ENCODE measurements at places on chromosomes 1 and 21. TPM values are rescaled to one million over a fixed set of nuclear protein-coding genes. Genes with fewer than 3 reads are reported as not detected.

FCRL6 gene
- not detected for total RNA-seq

- DNase-seq = peak; percentile 11
- H3K4me1 ChIP-seq = no peaks in the 10 kb centered on the region
- H3K4me3 ChIP-seq = no peak overlapping the region
- peaks cover 4% of the 10 kb centered on the region for H3K27me3 ChIP-seq
- no peaks in the 10 kb centered on the region for H3K36me3 ChIP-seq
These were observed 26.8 kb upstream of the NCAM2 start for GRCh38 chr21:20971296-20971921.

GRCh38 chr1:83960669-83961277 lies 38.2 kb downstream of the TTLL7 start:
- H3K27me3 ChIP-seq = peaks cover 8% of the 10 kb centered on the region
- no peak overlapping the region for H3K4me3 ChIP-seq
- DNase-seq = no peak
- H3K36me3 ChIP-seq = no peaks in the 10 kb centered on the region
- H3K4me1 ChIP-seq = no peaks in the 10 kb centered on the region
- no peak overlapping the region for H3K27ac ChIP-seq

AMY1B gene
- total RNA-seq = not detected

FAM177B gene
- total RNA-seq = not detected

- no peak overlapping the region for H3K4me3 ChIP-seq
- no peak overlapping the region for H3K27ac ChIP-seq
- H3K4me1 ChIP-seq = no peaks in the 10 kb centered on the region
- no peaks in the 10 kb centered on the region for H3K27me3 ChIP-seq
These were observed 122.3 kb upstream of the CD34 start for GRCh38 chr1:208033236-208033635.

- H3K4me1 ChIP-seq = peaks cover 7% of the 10 kb centered on the region
- peaks cover 51% of the 10 kb centered on the region for H3K27me3 ChIP-seq
- H3K36me3 ChIP-seq = no peaks in the 10 kb centered on the region
- H3K27ac ChIP-seq = no peak overlapping the region
These were observed 22.1 kb downstream of the RGS8 start for GRCh38 chr1:182662121-182662890.

DNA sequence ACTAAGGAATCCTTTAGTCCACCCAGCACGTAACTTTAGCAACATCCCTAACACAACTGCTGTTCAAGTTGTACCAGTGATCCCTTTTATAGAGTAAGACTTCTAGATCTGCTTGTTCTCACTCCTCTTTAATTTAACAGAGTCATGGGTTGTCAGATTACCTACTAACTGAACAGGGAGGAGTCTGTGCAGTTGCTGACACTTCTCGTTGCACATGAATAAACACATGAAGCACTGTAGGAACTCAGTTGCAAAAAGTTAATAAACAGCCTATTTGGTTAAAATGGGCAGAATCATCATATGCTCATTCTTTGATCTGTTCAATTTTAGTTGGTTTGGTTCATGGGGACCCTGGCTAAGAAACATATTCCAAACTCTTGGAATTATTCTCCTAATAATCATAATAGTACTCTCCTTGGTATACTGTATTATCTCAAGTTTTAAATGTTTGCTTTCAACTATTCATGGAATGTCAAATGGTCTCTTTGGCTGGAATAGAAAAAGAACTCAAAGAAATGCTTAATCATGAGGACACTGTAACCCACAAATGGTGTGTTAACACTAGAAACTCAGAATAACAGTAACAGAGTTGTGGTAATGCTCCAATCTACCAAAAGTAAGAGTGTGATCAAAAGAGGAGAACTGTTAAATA lies 15.6 kb downstream of the PLPPR5 start:
- H3K27ac ChIP-seq = no peak overlapping the region
- no peak for DNase-seq
- no peaks in the 10 kb centered on the region for H3K27me3 ChIP-seq
- H3K36me3 ChIP-seq = no peaks in the 10 kb centered on the region
- H3K4me3 ChIP-seq = no peak overlapping the region
- H3K4me1 ChIP-seq = peaks cover 10% of the 10 kb centered on the region

IQGAP3 gene
- 13.5 TPM for total RNA-seq

REN gene
- total RNA-seq = not detected

GRCh38 chr1:151565502-151566189 lies 25.5 kb downstream of the TUFT1 start:
- peaks cover 2% of the 10 kb centered on the region for H3K36me3 ChIP-seq
- no peak overlapping the region for H3K4me3 ChIP-seq
- DNase-seq = no peak
- H3K4me1 ChIP-seq = no peaks in the 10 kb centered on the region
- H3K27ac ChIP-seq = no peak overlapping the region

DNA sequence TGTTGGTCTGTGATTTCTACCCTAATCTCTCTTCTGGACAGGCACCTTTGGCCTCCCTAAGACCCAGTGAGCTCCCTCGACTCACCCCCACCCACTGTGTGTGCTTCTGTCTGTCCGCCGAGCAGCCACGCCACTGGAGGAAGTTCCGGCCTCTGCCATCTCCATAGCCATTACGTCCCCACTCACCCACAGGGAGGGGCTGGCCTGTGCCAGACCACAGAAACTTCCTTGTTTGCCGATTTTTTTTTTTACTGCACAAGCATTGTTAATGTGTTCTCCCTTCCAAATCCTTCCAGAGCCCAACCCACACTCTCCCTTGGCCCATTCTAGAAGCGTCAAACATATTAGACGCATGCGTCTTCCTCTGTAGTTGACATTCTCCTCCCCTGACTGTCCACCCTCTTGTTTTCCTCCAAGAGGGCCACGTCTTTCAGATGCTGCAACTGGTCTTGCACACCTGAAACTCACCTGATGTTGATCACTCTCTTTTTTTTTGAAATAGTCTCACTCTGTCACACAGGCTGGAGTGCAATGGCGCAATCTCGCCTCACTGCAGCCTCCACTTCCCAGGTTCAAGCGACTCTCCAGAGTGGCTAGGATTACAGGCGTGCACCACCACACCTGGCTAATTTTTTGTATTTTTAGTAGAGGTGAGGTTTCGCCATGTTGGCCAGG lies 72.3 kb downstream of the EVA1C start:
- peaks cover 15% of the 10 kb centered on the region for H3K36me3 ChIP-seq
- H3K4me3 ChIP-seq = no peak overlapping the region
- no peak for DNase-seq

DNA sequence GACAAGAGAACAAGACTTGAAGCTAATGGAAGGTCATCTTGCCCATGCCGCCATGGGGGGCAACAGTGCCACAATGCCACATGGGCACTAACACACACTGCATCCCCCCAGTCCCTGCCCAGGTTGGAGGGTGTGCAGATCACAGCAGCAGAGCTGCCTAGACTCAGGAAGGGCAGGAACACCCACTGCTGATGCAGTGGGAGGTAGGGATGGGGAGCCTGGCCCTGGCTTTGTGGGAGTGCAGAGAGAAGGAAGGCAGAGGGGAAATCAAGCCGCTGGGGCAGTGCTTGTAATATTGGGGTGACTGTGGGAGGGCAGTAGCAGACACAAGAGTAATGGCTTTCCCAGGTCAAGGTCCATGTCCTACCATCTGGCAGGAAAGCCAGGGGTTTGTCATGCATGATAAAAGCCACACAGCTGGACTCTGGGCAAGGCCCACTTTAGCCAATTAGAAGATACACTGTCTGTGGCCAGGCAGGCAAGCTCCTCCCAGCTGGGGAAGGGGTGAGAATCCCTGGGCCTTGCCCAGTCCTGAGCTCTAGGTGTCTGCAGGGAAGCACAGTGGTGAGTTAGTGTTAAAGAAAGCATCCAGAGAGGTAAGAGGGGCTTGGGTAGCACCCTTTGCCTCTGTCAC lies 25.4 kb upstream of the MEF2D start:
- DNase-seq = no peak
- no peak overlapping the region for H3K27ac ChIP-seq
- no peak overlapping the region for H3K4me3 ChIP-seq
- no peaks in the 10 kb centered on the region for H3K27me3 ChIP-seq
- H3K4me1 ChIP-seq = peaks cover 35% of the 10 kb centered on the region
- H3K36me3 ChIP-seq = peaks cover 4% of the 10 kb centered on the region

DNA sequence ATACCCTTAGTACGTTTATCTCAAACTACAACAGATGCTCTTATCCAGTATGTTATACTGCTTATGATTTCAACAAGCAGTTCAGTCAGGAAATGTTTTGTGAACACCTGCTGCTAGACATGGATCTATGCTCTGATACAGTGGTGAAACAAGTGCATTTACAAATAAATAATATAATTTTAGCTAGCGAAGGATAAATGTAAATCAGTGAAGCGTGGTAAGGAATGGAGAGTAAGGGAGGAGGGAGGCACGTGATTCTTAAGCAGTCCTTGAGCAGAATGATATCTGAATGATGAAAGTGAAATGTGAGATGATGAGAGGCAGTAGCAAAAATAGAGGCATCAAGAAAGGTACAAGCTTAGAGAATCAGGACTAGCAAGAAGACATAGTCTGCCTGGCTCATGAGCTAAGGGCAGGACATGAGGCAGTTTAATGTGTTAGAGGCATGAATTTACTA lies 6.3 kb downstream of the TSNAX start:
- H3K4me3 ChIP-seq = no peak overlapping the region
- H3K27me3 ChIP-seq = no peaks in the 10 kb centered on the region
- no peak overlapping the region for H3K27ac ChIP-seq
- no peak for DNase-seq

DNA sequence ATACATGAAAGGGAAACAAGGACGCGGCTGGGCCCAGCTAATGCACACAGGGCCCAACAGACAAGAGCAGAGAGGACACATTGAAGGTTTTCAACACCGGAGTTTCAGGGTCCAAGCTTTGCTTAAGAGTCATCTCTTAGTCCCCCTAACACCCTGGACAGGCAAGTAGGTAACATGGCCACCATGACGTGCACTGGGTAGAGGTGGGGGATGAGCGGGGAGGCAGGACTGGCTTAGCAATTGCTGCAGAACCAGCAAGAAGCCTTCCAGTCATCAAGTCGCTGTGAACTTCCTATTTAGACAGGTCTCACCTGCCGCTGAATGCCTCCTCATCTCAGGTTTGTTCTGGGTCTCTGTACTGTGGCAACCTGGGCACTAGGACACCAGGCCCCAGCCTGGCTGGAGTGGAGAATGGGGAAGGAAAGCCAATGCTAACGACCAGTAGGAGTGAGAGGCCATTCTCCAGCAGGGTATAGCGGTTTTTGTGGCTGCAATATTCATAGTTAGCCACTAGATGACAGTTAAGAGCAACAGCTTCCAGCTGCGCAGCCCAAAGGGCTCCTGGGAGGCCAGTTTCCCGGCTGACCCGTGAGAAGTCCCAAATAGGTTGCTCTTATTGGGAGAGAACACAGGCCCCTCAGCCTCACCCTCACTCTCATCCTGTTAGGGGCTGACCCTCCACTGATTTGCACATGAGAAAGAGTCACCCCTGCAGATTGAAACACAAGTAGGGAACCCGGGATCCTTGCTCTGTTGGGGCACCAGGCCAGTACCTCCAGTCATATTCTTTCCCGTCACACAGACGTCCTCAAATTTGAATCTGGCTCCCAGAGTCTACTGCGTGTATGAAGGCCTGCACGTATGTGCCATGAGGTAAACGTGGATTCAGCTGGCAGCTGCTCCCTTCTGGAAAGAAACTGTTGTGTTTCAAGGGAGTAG lies 6.0 kb upstream of the PIGC start:
- peaks cover 19% of the 10 kb centered on the region for H3K4me1 ChIP-seq
- H3K36me3 ChIP-seq = no peaks in the 10 kb centered on the region
- H3K4me3 ChIP-seq = peak overlapping the region; percentile 15
- peak overlapping the region; percentile 61 for H3K27ac ChIP-seq
- no peak for DNase-seq
- peaks cover 2% of the 10 kb centered on the region for H3K27me3 ChIP-seq

Data from activated naive CD8-positive, alpha-beta T cell treated with anti-CD3 and anti-CD28 coated beads for 36 hours (primary cell).